ENCODE measurements at places on chromosomes 2 and 18. TPM values are rescaled to one million over a fixed set of nuclear protein-coding genes. Genes with fewer than 3 reads are reported as not detected.

GRCh38 chr18:46502444-46502843 is 154.6 kb downstream of the LOXHD1 start:
- no peak overlapping the region for H3K4me3 ChIP-seq
- H3K27me3 ChIP-seq, result peaks cover 7% of the 10 kb centered on the region
- no peaks in the 10 kb centered on the region for H3K4me1 ChIP-seq
- no peak overlapping the region for H3K27ac ChIP-seq

- H3K4me1 ChIP-seq, result no peaks in the 10 kb centered on the region
- H3K36me3 ChIP-seq, result peaks cover 13% of the 10 kb centered on the region
Measured at GRCh38 chr2:216516730-216517350, 18.2 kb downstream of the RPL37A start.

- DNase-seq, result peak; percentile 51
- peak overlapping the region; percentile 31 for H3K4me3 ChIP-seq
- H3K27ac ChIP-seq, result peak overlapping the region; percentile 84
Measured at GRCh38 chr2:38723173-38723572, 28.0 kb downstream of the SRSF7 start.

The POTEJ gene
- total RNA-seq, result not detected

DNA sequence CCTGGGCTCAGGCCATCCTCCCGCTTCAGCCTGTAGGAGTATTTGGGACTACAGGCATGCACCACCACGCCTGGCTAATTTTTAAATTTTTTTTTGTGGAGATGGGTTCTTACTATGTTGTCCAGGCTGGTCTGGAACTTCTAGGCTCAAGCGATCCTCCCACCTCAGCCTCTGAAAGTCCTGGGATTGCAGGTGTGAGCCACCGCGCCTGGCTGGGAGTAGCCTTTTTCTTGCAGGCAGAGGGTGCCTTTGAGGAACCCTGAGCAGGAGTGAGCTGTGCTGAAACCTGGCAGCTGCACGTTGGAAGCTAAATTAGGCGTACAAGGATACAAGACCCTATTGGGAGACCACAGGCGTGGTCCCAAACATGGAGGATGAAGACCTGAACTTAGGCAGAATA is 8.0 kb downstream of the CTDSP1 start:
- no peak for DNase-seq
- H3K27ac ChIP-seq, result peak overlapping the region; percentile 58
- peaks cover 5% of the 10 kb centered on the region for H3K27me3 ChIP-seq
- peaks cover 17% of the 10 kb centered on the region for H3K36me3 ChIP-seq
- H3K4me3 ChIP-seq, result no peak overlapping the region
- peaks cover 36% of the 10 kb centered on the region for H3K4me1 ChIP-seq

DNA sequence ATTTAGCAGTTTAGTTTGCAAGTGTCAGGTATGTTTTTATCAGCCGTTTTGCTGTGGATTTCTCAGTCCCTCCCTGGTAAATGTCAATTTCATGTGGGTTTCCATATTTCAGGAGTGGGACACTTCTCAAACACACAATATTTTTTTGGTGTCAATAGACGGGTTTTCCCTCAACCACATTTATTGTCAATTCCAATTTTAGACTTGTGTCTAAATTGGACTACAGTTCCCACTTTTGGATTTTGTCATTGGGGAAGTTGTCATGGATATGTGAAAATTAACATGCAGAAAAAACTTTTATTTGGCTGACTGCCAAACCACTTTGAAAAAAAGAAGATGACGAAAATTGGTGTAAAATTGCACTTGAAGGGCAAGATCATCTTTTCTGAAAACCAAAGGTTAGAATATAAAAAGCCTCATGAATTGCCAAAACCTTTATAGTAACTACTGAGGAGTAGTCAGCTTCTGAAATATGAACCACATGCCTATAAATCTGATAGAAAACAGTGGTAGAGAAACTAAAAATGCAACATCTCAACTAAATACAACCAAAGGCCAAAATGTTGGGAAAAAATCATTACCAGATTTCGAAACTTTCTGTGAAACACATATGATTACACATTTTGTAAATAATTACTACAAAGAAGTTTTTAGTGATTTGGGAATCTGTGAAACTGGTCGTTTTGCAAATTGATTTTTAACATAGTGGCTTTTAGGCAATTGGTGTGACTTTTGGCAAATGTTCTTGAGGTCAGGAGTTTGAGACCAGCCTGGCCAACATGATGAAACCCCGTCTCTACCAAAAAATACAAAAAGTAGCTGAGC is 106.4 kb downstream of the BCL2L11 start:
- no peak overlapping the region for H3K27ac ChIP-seq
- peaks cover 14% of the 10 kb centered on the region for H3K27me3 ChIP-seq
- no peak overlapping the region for H3K4me3 ChIP-seq

GRCh38 chr2:187118331-187119099 is 269.5 kb upstream of the ZSWIM2 start:
- no peaks in the 10 kb centered on the region for H3K27me3 ChIP-seq
- no peak overlapping the region for H3K27ac ChIP-seq
- no peak overlapping the region for H3K4me3 ChIP-seq
- no peak for DNase-seq
- no peaks in the 10 kb centered on the region for H3K36me3 ChIP-seq
- H3K4me1 ChIP-seq, result no peaks in the 10 kb centered on the region

The CCBE1 gene
- total RNA-seq, result not detected

The CAPN14 gene
- total RNA-seq, result 0.39 TPM

The EHD3 gene
- total RNA-seq, result 1.4 TPM

The KCNF1 gene
- not detected for total RNA-seq

The TGIF1 gene
- 51.4 TPM for total RNA-seq

The CXCR1 gene
- total RNA-seq, result not detected

- H3K4me1 ChIP-seq, result peaks cover 50% of the 10 kb centered on the region
- DNase-seq, result no peak
- no peak overlapping the region for H3K4me3 ChIP-seq
- H3K27me3 ChIP-seq, result no peaks in the 10 kb centered on the region
Measured at GRCh38 chr2:134934641-134935040, 16.0 kb downstream of the CCNT2 start.

GRCh38 chr18:76259711-76260110 is 235.3 kb downstream of the ZNF516 start:
- no peak overlapping the region for H3K27ac ChIP-seq
- no peak for DNase-seq
- peaks cover 17% of the 10 kb centered on the region for H3K27me3 ChIP-seq
- H3K4me1 ChIP-seq, result no peaks in the 10 kb centered on the region
- no peak overlapping the region for H3K4me3 ChIP-seq

DNA sequence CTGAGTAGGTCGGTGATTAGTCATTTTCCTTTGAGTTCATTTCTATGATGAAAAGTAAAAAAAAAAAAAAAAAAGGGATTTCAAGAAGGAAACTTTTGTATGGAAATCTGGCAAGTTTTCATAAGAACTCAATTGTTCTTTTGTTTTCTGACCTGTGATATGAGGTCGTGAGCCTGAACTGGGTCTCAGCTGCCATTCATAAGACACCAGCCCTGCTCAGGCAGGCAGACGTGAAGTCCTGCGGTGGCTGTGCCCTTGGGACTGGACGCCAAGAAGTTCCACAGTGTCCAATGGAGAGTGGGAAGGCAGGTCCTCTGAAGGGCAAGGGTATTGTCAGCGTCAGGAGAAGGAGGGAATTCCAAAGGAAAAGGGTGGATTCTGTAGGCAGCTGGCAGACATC is 183.9 kb downstream of the NCK2 start:
- no peak overlapping the region for H3K4me3 ChIP-seq
- H3K4me1 ChIP-seq, result peaks cover 50% of the 10 kb centered on the region
- no peaks in the 10 kb centered on the region for H3K36me3 ChIP-seq
- H3K27me3 ChIP-seq, result no peaks in the 10 kb centered on the region

- no peak overlapping the region for H3K27ac ChIP-seq
- H3K4me3 ChIP-seq, result no peak overlapping the region
Measured at GRCh38 chr2:215692387-215693079, 256.7 kb upstream of the FN1 start.

DNA sequence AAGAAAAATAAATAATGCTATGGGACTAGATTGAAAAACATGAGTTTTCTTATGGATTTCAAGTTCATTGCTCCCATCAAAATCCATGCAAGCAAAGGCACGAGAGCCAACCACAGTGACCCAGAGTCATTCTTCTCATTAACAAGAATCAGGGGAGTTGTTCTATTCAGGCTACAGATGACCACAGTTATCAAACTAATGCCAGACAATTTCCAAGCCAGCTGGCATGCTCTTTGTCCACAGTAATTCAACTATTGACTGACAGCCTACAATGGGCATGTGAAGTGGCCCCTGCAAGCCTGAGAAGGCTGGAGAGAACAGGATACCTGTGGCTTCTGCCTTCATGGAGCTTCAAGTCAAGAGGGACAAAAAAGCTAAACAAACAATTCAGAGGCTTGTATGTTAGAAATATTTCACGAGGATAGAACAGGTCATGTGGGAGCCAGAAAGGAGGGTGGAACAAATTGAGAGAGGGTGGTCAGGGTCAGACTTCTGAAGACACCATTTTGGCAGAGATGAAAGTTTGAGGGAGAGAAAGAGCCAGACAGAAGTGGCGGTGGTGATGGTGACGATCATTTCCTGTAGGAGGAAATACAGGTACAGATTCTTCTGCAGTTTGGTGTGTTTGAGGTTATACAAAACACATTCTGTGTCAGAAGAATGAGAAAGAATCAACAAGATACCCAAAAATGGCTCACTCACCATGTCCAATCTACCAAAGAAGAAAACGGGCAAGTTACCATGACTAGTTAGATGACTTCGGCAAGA is 732.4 kb downstream of the RNF144A start:
- peak; percentile 23 for DNase-seq
- H3K36me3 ChIP-seq, result peaks cover 7% of the 10 kb centered on the region
- H3K27me3 ChIP-seq, result peaks cover 1% of the 10 kb centered on the region
- no peak overlapping the region for H3K4me3 ChIP-seq
- peak overlapping the region; percentile 50 for H3K27ac ChIP-seq

- no peak for DNase-seq
Measured at GRCh38 chr2:162320864-162321517, 2.5 kb upstream of the IFIH1 start.

The GIGYF2 gene
- total RNA-seq, result 50.0 TPM

GRCh38 chr2:237101118-237101979 is 15.7 kb downstream of the COPS8 start:
- H3K27me3 ChIP-seq, result no peaks in the 10 kb centered on the region
- no peak overlapping the region for H3K4me3 ChIP-seq
- peaks cover 58% of the 10 kb centered on the region for H3K36me3 ChIP-seq

- H3K27ac ChIP-seq, result no peak overlapping the region
- H3K27me3 ChIP-seq, result no peaks in the 10 kb centered on the region
- no peak for DNase-seq
- no peaks in the 10 kb centered on the region for H3K36me3 ChIP-seq
- H3K4me3 ChIP-seq, result no peak overlapping the region
- H3K4me1 ChIP-seq, result no peaks in the 10 kb centered on the region
Measured at GRCh38 chr2:220269367-220269766, 641.9 kb downstream of the SLC4A3 start.

The ASB1 gene
- total RNA-seq, result 34.6 TPM

The FLACC1 gene
- 0.63 TPM for total RNA-seq

The CAD gene
- 102 TPM for total RNA-seq

The C2orf15 gene
- total RNA-seq, result 0.48 TPM

DNA sequence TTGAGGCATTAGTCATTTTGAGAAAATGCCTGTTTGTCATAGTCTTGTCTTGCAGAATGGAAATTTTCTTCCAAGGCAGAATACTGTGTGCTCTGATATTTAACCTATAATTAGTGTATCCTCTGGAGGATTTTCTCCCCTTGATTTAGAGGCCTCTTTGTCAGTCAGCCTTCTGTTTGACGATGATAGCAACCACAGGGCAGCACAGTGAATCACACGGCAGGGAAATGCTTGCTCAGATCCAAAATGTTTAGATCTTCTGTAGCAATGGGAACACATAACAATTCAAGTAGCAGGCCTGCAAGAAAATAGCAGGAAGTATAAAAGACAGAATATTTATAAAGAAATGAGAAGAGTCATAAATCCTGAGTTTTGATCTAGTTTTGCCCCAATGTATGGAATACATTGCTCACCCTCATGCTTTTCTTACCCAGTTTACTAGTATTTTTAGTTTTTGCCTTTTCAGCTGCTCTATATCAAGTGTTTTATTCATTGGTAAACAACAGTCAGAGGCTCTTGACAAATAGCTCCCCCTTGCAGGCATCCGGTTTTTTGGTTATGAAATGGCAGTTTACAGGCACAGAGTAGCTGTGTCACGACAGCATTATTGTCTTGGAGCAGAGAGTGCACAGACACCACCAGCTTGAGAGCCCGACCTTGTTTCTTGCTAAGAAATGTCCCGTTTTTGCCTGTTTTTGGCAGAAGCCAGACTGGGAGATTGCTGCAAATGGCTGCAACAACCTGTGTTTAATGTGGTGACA is 185.1 kb downstream of the MYO3B start:
- H3K4me3 ChIP-seq, result no peak overlapping the region
- peak; percentile 55 for DNase-seq
- no peaks in the 10 kb centered on the region for H3K36me3 ChIP-seq
- peaks cover 32% of the 10 kb centered on the region for H3K27me3 ChIP-seq
- H3K27ac ChIP-seq, result peak overlapping the region; percentile 86

The EFHD1 gene
- total RNA-seq, result 1.2 TPM

The EML4 gene
- total RNA-seq, result 67.4 TPM

DNA sequence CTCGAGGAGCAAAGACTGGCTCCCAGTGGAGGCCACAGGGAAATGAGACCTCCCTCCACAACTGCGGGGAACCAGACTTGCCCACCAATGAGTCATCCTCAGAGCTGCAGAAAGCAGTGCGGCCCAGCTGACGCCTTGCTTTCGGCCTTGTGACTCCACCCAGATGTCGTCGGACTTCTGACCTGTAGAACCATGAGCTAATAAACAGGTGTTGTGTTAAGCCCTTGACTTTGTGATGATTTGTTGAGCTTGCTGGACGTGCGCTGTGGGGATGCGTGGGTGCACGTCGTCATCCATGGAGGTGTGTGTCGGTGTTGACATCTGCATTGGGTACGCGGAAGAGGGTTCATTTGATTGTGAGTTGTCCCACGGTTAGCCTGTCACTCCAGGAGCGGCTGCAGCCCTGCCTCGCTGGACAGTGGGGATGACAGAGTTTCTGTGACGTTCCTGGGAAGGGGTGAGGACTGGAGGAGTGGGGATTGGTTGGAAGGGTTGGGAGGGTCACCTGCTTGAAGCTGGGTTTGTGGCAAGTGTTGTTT is 154.1 kb downstream of the SH3BP4 start:
- no peak overlapping the region for H3K4me3 ChIP-seq
- no peaks in the 10 kb centered on the region for H3K4me1 ChIP-seq
- no peak for DNase-seq
- H3K36me3 ChIP-seq, result no peaks in the 10 kb centered on the region

The MYO5B gene
- total RNA-seq, result 0.02 TPM

GRCh38 chr2:168974428-168974827 is 56.7 kb downstream of the ABCB11 start:
- H3K36me3 ChIP-seq, result no peaks in the 10 kb centered on the region
- DNase-seq, result no peak
- H3K4me1 ChIP-seq, result no peaks in the 10 kb centered on the region
- H3K4me3 ChIP-seq, result no peak overlapping the region

The ADD2 gene
- 5.6 TPM for total RNA-seq

The GMPPA gene
- 37.1 TPM for total RNA-seq

The NTSR2 gene
- not detected for total RNA-seq
